ENCODE measurements at places on chromosomes 3 and 15.

DNA sequence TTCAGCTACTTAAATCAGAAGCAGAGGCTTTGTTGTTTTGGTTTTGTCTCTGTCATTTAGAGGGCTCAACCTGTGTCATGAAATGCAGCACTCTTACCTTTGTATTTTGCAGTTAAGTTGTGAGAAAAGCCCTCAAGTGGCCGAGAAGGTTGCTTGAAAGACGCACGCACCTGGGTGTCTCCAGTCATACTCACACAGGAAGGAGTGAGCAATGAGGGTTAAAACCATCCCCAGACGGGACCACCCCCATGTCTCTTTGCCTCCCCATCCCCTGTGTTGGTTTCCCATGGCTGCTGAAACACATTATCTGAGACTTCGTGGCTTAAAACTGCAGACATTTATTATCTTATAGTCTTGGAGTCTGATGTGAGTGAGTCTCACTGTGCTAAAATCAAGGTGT, 376.1 kb upstream of the CFAP20DC start:
- no peak for DNase-seq

DNA sequence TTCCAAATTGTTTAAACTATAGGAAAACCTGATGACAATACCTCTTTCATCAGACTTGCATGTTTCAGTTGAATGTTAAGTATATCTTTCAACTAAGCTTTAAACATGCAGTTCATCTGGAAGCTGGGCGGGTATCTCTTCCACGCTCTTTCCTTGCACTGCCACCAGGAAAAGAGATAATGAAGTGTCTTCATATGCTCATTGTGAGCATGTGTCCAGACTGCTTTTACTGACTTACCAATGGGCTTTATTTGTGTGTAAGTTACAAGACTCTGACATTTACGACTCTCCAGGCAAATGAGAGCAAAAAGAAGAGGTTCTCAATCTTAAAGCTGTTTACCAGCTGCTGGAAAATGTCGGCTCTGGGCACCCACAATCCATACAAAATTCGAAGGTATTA, 52.8 kb downstream of the TMEM212 start:
- DNase-seq = no peak

DNA sequence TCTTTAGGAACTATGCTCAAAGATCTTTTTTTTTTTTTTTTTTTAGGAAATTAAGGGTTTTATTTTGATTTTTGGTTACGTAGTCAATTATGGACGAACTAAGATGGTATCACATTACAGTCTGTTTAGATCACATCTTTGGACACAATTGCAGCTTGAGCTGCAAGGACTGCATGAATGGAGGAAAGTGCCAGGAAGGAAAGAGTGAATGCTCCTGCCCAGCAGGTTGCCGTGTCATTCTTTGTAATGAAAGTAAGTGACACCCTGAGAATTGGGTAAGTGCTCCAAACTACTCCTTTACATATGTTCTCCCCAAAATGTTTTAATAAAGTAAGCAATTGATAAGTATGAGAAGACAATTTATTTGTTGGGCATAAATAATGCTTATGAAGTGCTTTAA, 716.5 kb upstream of the GOLIM4 start:
- DNase-seq = no peak

GRCh38 chr15:81752546-81752942, 293.3 kb downstream of the MEX3B start:
- DNase-seq = peak; percentile 61

DNA sequence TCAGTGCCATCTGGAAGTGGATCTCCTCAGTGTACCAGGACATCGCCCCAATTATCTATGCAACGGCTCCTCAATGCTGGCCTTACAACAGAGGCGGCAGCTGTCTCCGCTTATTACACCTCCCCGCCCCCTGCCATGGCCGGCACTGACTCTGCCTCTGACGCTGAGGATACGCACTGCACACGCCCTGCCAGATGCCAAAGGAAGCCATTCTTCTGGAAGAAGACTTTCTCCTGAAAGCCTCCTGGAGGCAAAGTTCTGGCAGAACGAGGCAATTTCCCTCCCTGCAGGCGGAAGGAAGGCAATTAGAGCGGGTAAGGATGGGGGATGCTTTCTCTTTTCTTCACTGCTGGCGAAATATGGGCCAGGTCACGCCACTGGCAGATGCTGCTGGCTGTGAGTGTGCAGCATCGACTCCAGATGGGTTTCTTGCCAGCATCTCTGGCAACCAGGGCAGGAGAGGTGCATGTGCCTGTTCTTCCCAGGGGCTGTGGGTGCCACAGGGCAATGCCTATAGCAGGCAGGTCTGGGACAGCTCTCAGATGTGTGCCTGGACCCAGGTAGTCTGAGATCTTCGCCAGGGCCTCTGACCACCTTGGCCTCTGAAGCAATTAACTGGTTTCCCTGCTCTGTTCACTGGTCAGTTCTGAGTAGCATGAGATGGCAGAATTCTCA, 62.2 kb upstream of the MRPS22 start:
- DNase-seq = no peak

- DNase-seq = no peak
Observed at GRCh38 chr15:90261811-90262210, 3.7 kb upstream of the NGRN start.

DNA sequence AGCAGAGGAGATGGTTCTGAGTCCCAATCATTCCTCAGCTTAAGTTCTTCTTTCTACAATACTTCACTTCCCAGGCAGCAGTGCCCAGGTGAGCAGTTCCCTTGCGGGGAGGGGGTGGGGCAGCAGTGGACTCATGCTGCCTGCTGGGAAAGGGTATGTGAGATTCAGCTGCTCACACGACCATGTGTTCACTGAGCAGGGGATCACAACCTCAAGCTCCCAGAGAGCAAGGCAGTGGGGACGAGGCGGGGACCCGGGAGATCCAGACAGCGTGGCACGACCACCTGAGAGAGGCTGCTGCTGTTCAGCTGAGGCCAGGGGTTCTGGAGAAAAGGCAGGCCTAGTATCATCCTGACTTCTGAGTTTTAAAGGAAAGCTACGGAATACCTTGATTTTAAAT, 166.6 kb downstream of the XXYLT1 start:
- no peak for DNase-seq

DNA sequence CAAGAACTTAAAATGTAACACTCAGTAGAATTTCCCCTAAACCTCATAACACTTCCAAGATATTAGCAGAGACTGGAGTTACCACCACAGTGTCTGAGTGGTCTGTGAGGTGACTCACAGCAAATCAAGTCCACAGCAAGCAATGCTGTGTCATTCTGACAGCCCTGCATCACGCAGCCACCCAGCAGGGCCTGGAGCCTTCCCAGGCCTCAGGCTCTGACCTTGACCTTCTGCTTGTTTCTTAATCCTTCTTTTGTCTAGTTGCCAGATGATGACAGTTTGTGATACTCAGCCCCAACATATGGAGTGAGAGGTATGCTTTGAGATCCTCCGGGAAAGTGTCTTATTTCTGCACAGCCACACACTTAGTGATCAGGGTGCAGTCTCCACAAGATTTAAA, 82.5 kb downstream of the TOP2B start:
- DNase-seq = no peak

DNA sequence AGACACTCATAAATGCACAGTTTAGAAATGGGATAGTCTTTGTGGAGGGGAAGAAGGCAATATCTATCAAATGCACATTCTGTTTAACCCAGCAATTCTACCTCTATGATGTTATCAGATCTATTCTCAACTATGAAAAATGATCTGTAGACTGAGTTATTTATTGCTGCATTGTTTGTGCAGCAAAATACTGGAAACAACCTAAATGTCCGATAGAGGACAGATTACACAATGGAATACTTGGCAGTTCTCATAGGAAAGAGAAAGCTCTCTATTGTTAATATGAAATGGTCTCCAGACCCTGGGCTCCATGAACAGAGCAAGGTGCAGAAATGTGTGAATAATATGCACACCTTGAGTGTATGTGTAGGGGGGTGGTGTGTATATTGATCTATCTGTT, 49.0 kb upstream of the SELENOK start:
- DNase-seq = no peak

DNA sequence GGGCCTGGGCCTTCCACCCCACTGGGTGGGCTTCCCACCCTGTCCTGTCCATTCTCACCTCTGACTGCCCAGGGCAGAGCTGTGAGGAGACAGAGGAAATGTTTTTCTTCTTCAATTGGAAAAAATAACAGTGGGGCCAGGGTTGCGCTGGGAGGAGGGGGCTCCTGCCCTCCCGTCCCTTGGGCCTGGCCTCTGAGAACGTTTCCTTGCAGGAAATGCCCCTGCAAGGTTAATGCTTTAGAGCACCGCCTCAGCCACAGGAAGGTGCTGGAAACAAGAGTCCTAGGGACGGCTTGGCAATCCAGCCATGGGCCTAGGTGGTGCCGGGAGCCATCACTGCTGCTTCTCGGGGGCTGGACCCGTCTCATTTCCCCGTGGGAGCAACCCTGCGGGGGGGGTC, 3.8 kb upstream of the PLXND1 start:
- DNase-seq = no peak

DNA sequence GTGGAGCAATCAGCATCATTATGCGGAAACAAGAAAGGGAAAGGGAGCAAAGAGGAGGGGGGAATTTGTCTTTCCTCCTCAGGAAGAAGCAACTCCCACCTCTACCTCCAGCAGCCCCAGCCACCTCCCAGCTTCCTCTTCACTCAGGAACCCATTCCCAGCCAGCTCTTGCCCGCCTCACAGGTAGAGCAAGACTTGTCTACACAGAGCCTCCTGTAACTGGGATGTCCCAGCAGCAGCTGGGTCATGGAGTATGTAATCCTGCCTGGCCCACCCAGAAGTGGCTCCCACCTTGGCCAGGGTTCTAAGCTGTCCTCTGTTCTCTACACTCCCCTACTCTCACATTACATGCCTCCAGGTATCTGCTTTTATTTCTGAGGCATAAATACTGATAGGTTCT, 14.0 kb downstream of the IGDCC3 start:
- DNase-seq = no peak

All from hematopoietic multipotent progenitor cell treated with erythropoietin and hydrocortisone succinate and interleukin-3 and kit ligand, for 8 days (in vitro differentiated cells).